ENCODE measurements at places on chromosomes 3 and 15.

DNA sequence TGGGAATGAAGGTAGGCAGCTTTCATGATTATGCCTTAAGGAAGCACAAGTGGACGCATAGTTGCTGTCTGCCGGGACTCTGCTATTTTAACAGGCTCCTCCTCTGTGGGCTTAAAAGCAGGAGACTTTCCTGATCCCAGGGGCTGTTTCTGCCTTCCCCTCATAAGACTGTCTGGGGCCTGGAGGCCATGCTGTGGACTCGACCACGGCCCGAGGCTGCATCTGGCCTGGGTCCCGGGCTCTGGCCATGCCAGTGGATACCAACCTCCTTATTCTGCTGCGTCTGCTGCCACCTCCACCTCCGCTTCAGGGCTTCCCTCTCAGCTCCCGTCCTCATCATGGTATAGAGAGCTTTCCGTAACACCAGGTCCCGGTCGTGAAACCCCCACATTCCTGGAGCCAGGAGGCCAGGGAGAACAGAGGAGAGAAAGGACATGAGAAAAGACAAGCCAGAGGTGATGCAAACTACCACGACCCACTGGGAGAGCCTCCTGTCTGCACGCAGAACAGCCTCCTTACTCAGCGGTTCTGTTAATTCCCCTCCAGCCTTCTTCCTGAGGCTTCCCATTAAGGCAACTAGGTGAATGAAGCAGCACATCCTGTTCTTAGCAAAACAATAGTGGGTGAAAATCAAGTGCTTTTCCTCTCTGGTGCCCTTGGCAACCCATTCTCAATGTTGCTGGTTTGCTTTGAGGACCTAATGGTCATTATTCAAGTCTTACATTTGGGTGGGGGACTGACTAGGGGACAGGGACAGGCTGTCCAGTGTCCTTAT lies 200.5 kb downstream of the KLF13 start:
- DNase-seq, result no peak

- peak; percentile 64 for DNase-seq
Observed at GRCh38 chr15:48644827-48645557, 517 bp downstream of the FBN1 start.

DNA sequence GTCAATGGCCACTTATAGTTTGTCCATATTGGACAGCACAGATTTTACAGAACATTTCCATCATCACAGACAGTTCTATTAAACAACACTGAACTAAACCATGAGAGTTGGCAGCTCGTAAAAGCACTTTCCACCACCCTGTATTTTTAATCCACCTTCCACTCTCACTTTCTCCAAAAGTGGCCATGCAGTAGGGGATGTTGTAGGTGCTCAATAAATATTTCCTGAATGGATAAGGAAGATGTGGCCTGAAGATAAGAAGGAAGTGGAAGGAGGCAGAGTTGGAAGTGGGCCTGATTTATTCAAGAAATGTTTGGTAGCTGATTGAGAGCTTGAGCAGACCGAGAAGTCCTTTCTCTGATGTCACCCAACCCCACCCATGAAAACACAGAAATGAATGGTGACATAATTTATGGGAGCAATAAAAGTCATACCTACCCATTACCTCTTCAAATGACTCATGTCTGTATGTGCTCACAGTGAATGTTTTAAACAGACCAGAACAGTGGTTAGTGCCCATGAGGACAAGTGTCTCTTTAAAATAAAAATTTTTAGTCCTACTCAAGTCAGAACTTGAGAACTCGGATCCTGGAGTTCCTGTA lies 39.6 kb upstream of the CTNNB1 start:
- peak; percentile 87 for DNase-seq

GRCh38 chr15:59150185-59150584 lies 45.2 kb downstream of the CCNB2 start:
- DNase-seq, result no peak

- DNase-seq, result no peak
Observed at GRCh38 chr3:11523572-11524101, 120.1 kb downstream of the VGLL4 start.

DNA sequence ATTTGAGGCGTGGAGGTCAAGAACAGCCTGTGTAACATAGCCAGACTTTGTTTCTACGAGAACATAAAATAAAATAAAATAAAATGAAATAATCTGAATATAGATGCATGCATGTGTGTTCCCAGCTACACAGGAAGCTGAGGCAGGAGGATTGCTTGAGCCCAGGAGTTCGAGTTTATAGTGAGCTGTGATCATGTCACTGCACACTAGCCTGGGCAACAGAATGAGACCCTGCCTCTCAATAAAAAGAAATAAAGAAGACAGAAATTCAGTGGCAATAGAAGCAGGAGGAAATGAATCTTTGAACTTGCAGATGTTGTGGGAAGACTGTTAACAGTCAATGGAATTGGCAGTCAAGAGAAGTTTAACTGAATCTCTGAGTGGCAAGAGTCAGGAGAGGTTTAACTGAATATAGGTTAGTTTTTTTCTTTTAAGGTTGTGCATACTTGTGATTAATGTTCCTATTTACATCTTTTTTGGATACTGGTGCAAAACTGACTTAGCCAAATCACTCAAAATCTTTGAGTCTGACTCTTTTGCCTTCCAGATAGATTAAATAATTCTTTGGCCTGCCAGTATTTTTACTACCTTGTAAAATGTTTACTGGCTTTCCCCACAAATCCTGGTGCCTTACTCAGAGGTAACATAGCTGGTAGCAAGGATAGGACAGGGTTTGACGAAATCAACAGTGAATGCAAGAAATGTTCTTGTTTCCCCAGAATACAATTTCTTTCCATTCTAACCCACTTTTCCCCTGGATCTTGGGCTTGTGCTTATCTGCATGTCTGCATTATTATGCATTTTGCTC lies 361.4 kb downstream of the PDCD6IP start:
- no peak for DNase-seq

- no peak for DNase-seq
Observed at GRCh38 chr3:46102059-46102779, 74.9 kb upstream of the XCR1 start.

DNA sequence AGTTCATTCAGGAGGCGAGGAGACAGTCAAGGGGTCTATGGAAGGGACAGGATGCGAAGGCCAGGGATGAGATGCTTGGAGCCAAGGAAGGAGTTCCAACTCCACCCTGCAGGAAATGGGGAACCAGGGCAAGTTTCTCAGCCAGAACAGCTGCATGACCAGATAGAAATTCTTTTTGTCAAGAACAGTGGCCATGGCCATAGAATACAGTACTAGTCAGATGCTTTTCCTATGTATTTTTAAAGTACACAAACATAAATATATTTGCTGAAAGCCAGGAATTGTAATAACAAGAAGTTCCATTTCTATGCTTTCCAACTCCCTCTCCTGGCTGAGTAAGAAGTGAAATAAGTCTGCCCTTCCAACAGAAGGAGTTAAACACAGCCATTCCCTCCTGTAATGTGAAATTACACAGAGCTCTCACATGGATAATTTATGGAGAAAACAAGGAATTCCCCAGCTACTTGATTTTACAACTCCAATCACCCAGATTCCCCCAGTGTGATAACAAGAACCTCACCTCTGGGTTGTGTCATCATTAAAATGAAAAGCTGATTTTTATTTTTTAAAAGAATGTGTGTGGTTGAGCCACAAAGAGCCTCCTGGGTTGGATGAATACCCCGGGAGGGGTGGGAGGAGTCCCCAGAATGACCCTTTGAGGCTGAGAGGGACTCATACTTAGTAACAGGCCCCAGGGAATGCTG lies 124.6 kb upstream of the ARHGEF3 start:
- peak; percentile 89 for DNase-seq

DNA sequence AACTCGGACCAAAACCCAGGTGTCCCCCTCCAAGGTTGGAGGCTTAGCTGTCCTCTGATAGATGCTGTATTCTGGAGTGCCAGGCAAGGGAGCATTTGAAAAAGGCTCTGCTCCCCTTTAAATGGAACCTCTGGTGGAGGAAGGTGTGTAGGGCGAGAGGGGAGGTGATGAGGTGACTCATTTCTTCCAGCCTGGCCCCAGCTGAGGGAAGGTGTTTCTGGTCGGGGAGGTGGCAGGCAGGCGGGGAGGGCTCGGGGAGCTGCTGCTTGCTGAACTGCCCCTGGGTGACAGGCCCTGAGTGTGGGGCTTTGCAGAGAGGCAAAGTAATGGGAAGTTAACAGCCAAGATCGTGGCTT lies 18.8 kb downstream of the PSTPIP1 start:
- DNase-seq, result peak; percentile 49

DNA sequence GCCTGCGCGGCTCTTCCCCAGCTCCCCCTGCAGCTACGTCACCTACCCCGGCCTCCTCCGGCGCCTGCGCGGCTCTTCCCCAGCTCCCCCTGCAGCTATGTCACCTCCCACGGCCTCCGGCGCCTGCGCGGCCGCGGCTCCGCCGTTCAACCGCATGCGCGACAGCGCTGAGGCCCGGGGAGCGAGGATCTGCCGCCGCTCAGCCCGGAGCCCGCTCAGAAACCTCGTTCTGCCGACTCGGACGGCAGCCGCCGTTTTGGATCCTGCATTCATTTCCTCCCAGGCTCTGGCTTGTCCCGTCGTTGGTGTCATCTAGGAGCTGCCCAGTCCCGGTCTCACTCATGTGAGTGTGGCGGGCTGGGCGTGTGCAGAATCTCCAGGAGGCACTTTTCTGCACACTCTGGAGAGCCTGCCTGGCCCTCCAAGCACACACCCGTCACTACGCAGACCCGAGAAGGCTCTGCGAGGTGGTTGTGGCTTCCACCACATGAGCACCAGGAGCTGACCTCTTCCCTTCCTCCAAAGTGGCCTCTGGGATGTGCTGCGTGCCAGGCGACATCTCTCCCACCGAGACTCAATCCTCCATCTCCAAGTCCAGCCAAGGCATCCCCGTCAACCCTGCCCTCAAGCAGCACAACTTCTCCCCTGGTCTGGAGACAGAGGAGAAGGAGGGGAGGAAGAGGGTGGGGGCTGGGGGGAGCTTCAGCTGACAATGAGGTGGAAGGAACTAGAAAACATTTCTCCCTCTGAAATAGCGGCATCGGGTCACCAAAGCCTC lies 165.3 kb downstream of the CHSY1 start:
- no peak for DNase-seq

DNA sequence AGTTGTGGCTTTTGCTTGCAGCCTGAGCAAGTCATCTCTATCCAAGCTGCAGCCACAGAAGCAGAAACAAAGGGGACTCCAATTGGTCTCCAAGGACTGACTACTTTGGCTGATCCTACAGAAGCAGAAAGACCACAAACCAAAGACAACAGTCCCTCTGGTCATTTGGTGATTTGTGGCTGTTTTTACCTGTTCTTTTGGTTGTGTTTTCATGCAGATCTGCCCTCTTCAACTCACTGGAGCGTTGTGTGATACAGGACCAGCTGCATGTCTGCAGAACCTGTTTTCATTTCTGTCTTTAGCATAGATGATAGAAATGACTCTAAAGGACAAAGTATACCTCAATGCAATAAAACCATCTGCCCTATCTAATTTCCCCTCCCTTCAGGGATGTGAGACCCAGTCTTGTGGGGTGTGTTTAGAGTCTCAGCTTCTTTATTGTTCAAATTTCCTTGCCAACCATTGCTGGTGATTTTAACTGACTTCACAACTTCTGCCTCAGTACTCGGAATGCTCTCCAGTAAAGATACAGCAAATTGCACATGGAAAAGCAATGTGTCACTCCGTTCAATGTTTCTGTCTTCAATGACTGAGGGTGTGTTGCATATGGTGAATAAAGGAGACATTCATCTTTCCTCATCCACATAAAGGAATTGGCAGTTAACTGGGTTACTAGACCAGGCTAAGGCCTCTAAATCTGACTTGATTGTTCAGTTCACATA lies 48.9 kb upstream of the SLC7A14 start:
- DNase-seq, result no peak

DNA sequence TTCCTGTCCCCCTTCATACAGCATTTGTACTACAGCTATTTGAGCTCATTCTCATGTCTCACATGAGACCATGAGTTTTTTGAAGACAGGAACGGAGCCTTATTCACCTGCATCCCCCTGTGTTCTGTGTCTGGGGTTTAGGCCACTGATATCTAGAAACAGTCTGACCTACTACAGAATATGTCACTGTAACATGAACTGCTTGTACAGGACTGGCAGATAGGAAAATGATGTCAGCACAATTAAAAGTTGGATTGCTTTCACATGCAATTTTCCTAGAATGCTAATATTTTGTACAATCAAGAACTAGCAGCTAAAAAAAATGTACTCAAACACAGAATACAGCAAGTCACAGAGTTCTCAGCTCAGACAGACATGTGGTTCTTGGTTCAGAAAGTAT lies 90.8 kb upstream of the FGF12 start:
- DNase-seq, result no peak

- no peak for DNase-seq
Observed at GRCh38 chr3:194133661-194134230, 2.2 kb upstream of the HES1 start.

- DNase-seq, result no peak
Observed at GRCh38 chr3:26375843-26376530, 246.6 kb upstream of the LRRC3B start.

DNA sequence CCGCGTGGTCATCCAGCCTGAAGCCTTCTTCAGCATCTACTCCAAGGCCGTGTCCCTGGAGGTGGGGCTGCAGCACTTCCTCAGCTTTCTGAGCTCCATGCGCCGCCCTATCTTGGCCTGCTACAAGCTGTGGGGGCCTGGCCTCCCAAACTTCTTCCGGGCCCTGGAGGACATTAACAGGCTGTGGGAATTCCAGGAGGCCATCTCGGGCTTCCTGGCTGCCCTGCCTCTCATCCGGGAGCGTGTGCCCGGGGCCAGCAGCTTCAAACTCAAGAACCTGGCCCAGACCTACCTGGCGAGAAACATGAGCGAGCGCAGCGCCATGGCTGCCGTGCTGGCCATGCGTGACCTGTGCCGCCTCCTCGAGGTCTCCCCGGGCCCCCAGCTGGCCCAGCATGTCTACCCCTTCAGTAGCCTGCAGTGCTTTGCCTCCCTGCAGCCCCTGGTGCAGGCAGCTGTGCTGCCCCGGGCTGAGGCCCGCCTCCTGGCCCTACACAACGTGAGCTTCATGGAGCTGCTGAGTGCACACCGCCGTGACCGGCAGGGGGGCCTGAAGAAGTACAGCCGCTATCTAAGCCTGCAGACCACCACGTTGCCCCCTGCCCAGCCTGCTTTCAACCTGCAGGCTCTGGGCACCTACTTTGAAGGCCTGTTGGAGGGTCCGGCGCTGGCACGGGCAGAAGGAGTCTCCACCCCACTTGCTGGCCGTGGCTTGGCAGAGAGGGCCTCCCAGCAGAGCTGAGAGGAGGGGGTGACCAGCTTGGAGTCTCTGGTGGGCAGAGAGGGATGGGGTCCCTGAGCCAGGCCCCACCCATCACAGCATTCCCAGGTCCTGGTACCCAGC lies 37.9 kb downstream of the GOLGA6A start:
- no peak for DNase-seq
